Astrocyte (in vitro differentiated cells and primary cell): ENCODE measurements at places on chromosomes 2 and 18. TPM values are rescaled to one million over a fixed set of nuclear protein-coding genes. Genes with fewer than 3 reads are reported as not detected.

ASXL3 gene
- 6.4 and 8.2 TPM in 2 replicates for total RNA-seq

MYO7B gene
- 0.34 and 0.77 TPM in 2 replicates for total RNA-seq

HOXD4 gene
- total RNA-seq: not detected in 2 replicates

TUBA3D gene
- total RNA-seq: not detected in 2 replicates

ZSWIM2 gene
- not detected in 2 replicates for total RNA-seq

HOXD9 gene
- total RNA-seq: not detected in 2 replicates

BCL2L11 gene
- total RNA-seq: 12.6 and 19.3 TPM in 2 replicates

SLC8A1 gene
- 33.5 and 34.8 TPM in 2 replicates for total RNA-seq

CHRND gene
- total RNA-seq: not detected in 2 replicates

FEV gene
- not detected in 2 replicates for total RNA-seq

LBH gene
- total RNA-seq: 51.7 and 63.7 TPM in 2 replicates

ALK gene
- total RNA-seq: 0.16 and 0.46 TPM in 2 replicates

POTEJ gene
- not detected in 2 replicates for total RNA-seq

ARHGAP25 gene
- total RNA-seq: 0.30 TPM in 1 of 2 replicates, not detected in the other

MOGAT1 gene
- not detected in 2 replicates for total RNA-seq

SERPINB3 gene
- total RNA-seq: not detected in 2 replicates
